ENCODE measurements at places on chromosomes 5 and 9.

DNA sequence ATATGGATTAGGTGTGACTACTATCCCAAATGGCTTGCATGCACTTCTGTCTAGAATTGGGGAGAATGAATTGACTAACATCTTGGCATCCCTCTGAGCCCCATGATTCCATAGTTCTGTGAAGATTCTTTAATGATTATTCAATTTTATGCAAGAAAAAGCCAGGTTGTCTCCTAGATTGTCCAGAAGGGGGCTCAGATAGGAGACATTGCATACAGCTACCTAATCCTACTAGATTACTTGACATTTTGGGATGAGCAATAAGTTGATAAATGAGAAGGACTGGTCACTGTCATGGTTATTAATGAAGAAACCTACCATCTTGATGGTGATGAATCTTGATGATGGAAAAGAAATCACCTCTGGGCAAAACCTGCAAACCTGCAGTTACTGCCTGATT, 117.0 kb downstream of the CARTPT start:
- no peak for DNase-seq

- DNase-seq = no peak
Measured at GRCh38 chr5:75364571-75365280, 27.7 kb downstream of the HMGCR start.

GRCh38 chr5:138661991-138662434, 86.8 kb upstream of the HSPA9 start:
- no peak for DNase-seq

DNA sequence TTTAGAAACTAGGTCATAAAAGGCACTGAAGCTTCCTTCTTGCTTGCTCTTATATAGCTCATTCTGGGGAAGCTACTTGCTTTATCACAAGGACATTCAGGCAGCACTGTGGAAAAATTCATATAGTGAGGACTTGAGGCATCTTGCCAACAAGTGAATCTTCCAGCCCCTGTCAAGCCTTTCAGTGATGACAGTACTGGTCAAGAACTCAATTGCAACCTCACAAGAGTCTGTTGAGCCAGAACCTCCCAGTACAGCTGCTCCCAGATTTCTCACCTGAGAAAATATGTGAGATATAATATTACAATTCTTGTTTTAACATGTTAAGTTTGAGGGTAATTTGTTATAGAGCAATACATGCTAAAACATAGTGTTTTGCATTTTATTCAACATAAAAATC, 2011.0 kb upstream of the NUDT12 start:
- no peak for DNase-seq

- DNase-seq = no peak
Measured at GRCh38 chr5:79890119-79890929, 100.7 kb downstream of the MTX3 start.

DNA sequence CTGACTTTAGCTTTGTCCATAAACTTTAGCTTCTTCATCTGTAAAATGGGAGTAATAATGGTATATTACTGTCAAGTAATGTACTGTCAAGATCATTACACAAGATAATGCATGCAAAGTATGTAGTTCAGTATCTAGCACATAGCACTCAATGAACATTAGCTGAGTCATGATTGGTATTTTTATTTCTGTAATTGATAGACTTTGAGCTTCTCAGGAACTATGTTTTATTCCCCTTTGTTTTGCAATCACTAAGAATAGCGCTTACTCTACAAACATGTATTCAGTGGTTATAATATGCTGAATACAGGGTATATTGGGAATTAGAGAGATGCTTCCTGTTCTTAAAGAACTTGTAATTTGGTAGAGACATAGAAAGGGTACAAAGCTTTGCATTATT, 142.3 kb upstream of the KLF9 start:
- no peak for DNase-seq

DNA sequence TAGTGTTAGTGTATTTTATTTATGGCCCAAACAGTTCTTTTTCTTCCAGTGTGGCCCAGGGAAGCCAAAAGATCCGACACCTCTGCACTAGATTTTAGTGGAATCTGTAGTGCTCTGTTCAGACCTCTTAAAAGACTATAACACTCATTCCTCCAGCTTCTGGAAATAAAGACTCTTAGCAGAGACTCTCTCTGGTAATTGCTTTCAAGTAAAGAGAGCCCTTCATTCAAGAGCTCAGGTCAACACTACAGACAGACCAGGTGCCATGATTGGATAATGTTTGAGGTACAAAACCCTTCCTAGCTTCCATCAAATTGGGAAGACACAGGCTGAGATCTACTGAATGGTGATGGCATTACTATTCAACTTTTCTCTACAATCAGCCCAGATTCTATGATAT, 255.8 kb downstream of the PRDM9 start:
- DNase-seq = no peak

DNA sequence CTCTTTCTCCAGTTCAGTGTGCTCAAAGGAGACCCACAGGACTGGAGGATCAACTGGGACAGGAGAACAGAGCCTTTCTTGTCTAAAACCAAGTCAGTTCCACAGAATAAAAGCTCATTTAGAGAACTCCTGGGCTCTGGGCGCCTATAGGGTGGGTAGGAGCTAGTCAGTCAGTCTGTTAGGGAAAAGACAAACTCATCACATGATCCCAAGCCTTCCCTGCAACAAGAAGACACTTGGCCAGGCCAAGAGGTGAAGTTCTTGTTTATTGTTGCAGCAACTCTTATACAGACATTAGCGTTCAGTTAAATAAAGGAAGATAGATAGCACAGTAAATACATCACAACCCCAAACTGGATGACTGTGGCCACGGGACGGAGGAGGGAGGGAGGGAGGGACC, 102.3 kb downstream of the ENTREP1 start:
- no peak for DNase-seq

DNA sequence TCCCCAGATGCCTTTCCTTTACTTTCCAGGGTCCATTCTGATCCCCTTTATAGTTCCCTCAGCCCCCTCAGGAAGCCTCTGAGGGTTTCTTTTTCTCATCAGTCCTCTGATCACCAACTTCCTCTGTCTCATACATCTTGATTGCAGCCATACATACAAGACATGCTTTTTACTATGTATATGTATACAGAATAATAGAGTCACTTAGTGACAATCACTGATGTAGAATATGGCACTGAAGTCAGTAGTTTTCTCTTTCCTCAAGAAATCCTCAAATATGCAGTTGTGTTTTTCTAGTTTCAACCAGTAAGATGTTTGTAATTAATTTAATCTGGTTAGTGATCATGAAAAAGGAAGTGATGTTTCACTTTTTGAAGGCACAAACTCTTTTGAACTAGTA, 364.1 kb downstream of the MAN2A1 start:
- DNase-seq = no peak

GRCh38 chr9:112755675-112756074, 5.1 kb downstream of the SNX30 start:
- DNase-seq = no peak

DNA sequence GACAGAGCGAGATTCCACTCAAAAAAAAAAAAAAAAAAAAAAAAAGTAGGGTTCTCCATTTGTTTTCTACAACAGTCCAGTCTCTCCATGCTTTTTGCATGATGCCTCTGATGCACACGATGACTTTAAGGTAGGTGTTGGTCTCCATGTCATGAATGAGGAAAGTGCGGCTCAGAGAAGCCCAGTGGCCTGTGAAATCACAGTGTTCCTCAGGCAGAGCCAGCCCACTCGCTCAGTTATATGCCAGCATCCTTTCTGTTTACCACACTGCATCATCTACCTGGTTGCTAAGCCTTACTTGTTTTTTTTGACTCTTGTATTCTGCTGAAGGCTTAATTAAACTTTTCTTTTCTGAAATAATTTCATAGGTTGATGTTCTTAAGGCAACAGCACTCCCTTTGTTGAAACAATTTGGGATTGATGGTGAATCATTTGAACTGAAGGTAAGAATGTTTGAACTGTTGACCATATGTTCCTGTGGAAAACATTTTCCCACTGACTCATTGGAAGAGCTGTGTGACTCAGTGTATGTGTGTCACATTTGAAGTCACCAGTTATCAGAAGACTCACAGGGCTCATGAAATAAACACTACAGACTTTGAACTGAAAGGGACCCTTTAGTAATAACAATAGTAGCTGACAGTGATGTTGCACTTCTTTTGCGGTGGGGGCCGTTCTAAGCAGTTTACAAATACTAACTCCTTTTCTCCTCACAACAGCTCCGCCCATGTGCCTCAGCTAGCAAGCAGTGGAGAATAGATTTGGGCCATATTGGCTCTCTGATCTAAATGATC, 40.2 kb downstream of the RCL1 start:
- no peak for DNase-seq

DNA sequence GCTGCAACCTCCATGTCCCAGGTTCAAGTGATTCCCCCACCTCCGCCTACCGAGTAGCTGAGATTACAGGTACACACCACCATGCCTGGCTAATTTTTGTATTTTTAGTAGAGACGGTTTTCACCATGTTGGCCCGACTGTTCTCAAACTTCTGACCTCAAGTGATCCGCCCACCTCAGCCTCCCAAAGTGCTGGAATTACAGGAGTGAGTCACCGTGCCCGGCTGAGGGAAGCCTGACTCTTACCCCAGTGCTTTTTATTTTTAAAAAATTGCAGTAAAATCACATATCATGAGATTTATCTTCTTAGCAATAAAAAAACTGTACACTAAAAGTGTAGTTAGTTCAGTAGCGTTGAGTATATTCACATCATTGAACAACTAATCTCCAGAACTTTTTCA, 105.3 kb downstream of the SLIT3 start:
- no peak for DNase-seq

GRCh38 chr9:109354190-109354589, 33.3 kb upstream of the EPB41L4B start:
- DNase-seq = no peak

DNA sequence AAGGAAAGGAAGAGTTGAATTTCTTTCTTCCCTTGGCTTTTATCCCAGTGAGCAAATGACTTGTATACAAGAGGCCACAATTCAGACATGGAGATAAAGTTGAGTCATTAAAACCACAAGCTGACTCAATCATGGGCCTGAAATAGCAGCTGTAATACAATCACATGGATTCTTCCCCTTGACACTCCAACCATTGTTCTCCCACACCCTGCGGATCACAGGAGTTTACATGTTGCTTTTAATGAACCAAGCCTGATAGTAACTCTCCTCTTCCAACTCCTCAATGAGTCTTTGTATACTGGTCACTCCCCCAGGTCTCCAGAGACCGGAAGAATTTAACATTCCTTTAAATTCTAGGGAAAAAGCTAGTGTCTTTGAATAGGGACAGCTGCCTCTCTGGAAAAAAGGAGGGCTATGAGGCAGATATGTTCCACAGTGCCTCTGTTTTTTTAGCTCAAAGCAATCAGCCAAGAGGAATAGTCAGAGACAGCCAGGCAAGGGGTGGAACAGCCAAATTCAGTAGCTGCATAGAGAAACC, 32.4 kb downstream of the PCDHGC5 start:
- peak; percentile 65 for DNase-seq

GRCh38 chr9:110114859-110115201, 93.1 kb downstream of the C9orf152 start:
- DNase-seq = no peak

- DNase-seq = no peak
Measured at GRCh38 chr9:68763104-68763503, 58.1 kb downstream of the PIP5K1B start.

GRCh38 chr5:178177569-178177968, 9.6 kb downstream of the GMCL2 start:
- DNase-seq = no peak

DNA sequence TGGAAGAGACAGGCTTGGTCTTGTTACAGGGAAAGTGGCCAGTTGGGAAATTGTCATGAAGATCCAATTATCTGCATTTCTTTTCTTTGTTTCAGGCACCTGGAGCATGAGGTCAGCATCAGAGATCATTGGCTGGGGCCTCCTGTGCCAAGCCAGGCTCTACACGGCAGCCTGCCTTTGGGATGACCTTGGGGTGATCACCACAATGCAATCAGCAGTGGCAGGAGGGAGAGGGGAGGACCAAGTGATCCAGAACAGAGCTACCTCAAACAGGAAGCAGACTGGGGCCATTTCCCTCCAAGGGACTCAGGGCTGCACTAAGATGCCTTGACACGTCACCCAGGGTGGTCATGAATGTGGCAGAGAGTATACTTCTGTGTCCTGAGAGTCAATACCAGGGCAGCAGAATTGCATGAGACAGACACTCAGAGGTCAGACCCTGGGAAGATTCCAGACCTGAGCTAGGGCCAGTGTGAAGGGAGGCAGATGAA, 8.9 kb downstream of the SMIM23 start:
- no peak for DNase-seq

GRCh38 chr9:135814421-135815095, 92.8 kb downstream of the CAMSAP1 start:
- DNase-seq = no peak

GRCh38 chr5:152883066-152883775, 478.1 kb upstream of the NMUR2 start:
- DNase-seq = no peak

DNA sequence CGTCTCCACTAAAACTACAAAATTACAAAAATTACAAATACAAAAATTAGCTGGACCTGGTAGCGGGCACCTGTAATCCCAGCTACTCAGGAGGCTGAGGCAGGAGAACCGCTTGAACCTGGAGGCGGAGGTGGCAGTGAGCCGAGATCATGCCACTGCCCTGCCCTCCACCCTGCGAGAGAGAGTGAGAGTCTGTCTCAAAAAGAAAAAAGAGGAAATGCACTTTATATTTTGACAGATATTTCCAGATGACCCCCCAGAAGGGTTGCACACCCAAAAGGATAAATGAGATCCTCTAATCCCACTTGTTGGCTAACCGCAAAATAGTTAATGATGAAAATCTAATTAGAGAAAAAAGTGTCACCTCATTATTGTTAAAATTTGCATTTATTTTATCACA, 2.2 kb downstream of the HSDL2 start:
- DNase-seq = no peak

GRCh38 chr5:120449501-120449900, 14.6 kb upstream of the PRR16 start:
- DNase-seq = no peak

DNA sequence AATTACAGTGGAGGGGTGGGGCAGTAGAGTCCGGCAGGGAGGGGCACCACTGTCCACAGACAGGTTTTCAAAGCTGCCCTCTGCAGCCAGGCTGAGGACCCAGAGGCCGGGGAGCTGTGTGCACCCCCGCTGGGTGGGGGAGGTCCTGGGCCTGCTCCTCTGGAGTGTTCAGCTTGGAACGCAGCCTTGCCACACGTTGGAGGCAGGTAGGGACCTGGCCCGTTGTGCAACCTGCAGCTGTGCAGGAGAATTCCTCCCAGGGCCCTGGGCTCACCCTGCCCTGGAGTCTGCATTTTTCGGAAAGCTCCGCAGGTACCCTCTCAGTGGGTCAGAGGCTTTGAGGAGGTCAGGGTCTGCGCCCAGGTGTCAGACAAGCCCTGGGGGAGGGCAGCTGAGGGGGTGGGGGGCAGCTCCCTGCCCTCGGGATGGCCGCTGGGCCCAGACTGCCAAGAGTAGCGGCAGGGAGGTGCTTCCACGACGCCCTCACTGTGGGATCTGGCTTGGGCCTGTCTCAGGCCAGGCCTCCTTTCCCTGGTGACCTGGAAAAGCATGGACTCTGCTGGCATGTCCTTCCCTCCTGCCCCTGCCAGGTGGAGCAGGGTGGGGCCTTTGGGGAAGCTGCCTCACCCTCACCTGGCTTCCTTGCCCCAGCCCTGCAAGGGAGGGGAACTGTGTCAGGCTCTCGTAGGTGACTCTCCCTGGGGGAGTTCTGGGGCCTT, 29.5 kb downstream of the RXRA start:
- no peak for DNase-seq

- DNase-seq = no peak
Measured at GRCh38 chr5:66596636-66597182, 516 bp downstream of the MAST4 start.

Measured in adrenal gland (tissue), 19 donors.